ENCODE measurements at places on chromosomes 5 and 9.

DNA sequence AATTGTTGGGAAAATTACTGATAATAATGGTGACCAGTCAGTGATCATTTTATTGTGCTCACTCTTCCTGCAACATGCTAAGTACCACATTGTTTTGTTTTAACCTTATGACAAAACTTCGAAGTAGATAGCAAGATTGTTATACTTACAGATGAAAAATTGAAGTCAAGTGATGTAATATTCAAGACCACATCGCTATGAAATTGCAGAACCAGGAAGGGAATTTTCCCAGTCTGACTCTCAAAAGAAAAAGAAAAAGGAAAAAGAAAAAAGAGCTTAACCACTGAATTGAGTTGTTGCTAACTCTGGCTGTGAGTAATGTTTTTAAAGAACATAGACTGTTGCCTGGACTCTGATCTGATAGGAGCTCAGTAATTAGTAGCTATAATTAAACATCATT lies 170.6 kb upstream of the HAPLN1 start:
- no peaks in the 10 kb centered on the region for H3K4me1 ChIP-seq
- H3K27me3 ChIP-seq = no peaks in the 10 kb centered on the region
- H3K4me3 ChIP-seq = no peak overlapping the region
- H3K36me3 ChIP-seq = no peaks in the 10 kb centered on the region
- no peak for DNase-seq
- no peak overlapping the region for H3K27ac ChIP-seq

- no peaks in the 10 kb centered on the region for H3K4me1 ChIP-seq
- no peak for DNase-seq
- H3K27me3 ChIP-seq = no peaks in the 10 kb centered on the region
- no peak overlapping the region for H3K4me3 ChIP-seq
- peaks cover 6% of the 10 kb centered on the region for H3K36me3 ChIP-seq
Observed at GRCh38 chr5:179137016-179137642, 77.0 kb downstream of the ZNF354C start.

GRCh38 chr9:19618816-19619215 lies 170.0 kb downstream of the SLC24A2 start:
- DNase-seq = no peak
- no peaks in the 10 kb centered on the region for H3K36me3 ChIP-seq
- peaks cover 55% of the 10 kb centered on the region for H3K27me3 ChIP-seq

- H3K4me1 ChIP-seq = peaks cover 19% of the 10 kb centered on the region
- no peak for DNase-seq
- H3K36me3 ChIP-seq = no peaks in the 10 kb centered on the region
- H3K4me3 ChIP-seq = no peak overlapping the region
- no peak overlapping the region for H3K27ac ChIP-seq
- H3K27me3 ChIP-seq = no peaks in the 10 kb centered on the region
Observed at GRCh38 chr9:16236882-16237281, 633.6 kb downstream of the BNC2 start.

- H3K27me3 ChIP-seq = peaks cover 72% of the 10 kb centered on the region
- no peak overlapping the region for H3K4me3 ChIP-seq
- H3K36me3 ChIP-seq = no peaks in the 10 kb centered on the region
- DNase-seq = no peak
- peaks cover 2% of the 10 kb centered on the region for H3K4me1 ChIP-seq
Observed at GRCh38 chr9:72150661-72151060, 1.4 kb downstream of the GDA start.
